Dermis blood vessel endothelial cell (primary cell): ENCODE measurements at places on chromosomes 7 and 10. TPM values are rescaled to one million over a fixed set of nuclear protein-coding genes. Genes with fewer than 3 reads are reported as not detected.
A peak's percentile ranks its signal among the peaks of the same experiment; 100 is the strongest.

Gene ZCWPW1
- 0.51 and 0.98 TPM in 2 replicates for total RNA-seq

Gene LEP
- total RNA-seq, result not detected in 2 replicates

Gene ERVW-1
- not detected in 2 replicates for total RNA-seq

Gene DYDC2
- total RNA-seq, result not detected in 2 replicates

Gene C10orf143
- 0.14 and 1.0 TPM in 2 replicates for total RNA-seq

Gene DNAJC2
- 15.9 and 18.5 TPM in 2 replicates for total RNA-seq

Gene OSBPL3
- 25.2 and 31.8 TPM in 2 replicates for total RNA-seq

Gene CCDC126
- 17.3 and 28.2 TPM in 2 replicates for total RNA-seq

Gene OPALIN
- total RNA-seq, result not detected in 2 replicates

Gene IRF5
- total RNA-seq, result 0.09 and 0.17 TPM in 2 replicates

Gene FRAT1
- 5.4 and 6.6 TPM in 2 replicates for total RNA-seq

- no peak for DNase-seq
These were observed 26.7 kb downstream of the ELMO1 start for GRCh38 chr7:37421861-37422500.

- DNase-seq, result peak; percentile 70
These were observed 179.3 kb downstream of the TFEC start for GRCh38 chr7:115851291-115851690.

DNA sequence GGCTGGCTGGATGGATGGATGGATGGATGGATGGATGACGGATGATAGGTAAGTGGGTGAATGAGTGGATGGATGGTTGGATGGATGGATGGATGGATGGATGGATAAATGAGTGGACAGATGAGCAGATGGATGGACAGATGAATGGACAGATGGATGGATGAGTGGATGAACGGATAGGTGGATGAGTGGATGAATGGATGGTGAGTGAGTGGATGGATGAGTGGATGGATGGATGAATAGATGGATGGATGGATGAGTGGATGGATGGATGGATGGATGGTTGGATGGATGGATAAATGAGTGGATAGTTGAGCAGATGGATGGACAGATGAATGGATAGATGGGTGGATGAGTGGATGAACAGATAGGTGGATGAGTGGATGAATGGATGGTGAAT lies 340.7 kb upstream of the AUTS2 start:
- no peak for DNase-seq

DNA sequence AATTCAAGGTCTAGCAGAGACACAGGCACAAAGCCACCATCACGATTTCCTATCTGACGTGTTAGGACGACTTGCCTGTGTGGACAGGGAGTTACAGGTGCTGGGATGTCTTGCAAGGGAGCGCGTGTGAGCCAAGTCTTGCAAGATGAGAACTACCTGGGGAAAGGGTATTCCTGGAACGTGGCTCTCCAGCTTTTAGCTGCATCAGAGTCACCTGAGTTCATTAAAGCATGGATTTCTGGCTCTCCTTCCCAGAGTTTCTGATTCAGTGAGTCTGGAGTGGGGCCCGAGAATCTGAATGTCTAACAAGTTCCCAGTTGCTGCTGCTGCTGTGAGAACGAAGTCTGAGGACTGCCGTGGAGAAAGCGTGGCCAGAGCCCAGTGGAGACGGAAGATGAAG lies 30.0 kb upstream of the RNF32 start:
- DNase-seq, result no peak

DNA sequence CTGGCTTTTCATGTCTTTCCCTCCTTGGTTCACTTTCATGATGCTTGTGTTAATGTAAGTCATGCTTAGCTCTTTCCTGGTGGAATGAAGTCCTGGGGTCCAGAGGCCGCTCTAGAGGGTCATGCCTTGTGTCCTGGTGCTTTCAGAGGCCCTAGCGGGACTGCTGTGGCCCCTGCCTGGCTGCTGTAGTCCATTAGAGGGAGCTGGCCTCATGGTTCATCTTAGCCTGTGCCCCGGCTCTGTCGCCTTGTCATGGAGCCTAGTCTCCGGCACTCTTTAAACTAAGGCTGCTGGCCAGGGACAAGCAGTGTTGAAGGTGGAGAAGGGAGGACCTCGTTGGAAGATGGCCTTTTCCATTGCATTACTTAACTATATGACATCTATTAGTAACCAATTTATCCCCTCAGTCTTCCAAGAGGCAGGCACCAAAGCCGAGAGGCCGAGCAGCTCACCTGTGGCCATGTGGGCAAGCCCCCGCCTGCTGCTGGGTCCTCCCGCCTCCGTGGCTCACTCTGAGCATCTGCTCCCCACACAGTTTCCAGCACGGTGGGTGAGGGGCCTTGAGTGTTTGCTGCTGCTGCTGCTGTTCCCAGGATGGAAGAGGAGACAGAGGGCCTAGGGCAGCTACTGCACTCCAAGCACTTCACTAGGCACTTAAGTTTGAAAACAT lies 5.0 kb upstream of the NDUFB2 start:
- DNase-seq, result no peak

DNA sequence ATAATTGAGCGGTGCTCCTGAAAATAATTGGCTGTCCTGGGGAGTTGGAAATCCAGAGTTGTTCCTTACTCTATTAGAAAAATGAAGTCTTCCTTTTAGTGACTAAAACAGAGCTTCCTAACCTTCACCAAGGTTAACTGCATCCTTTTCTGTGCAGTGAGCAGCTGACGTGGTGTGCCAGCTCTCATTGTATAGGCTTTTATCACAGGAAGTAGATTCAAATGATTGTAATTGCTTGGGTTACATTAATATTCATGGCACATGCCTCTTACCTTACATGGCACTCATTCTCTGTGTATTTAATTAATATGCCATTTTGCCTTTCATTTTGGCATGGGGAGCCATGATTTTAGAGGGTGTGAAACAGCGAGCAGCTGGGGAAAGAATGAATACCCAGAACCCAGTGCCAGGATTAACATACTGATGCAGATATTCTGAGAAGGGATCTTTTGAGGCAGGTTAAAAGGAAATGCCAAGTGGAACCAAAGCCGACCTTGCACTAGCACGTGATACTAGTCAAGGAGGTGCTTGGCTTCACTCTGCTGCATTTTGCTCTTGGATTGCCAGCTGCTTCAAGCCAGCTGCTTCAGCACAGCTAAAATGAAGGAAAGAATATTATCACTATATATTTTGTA lies 115.3 kb downstream of the ST7 start:
- peak; percentile 40 for DNase-seq

GRCh38 chr10:123147635-123148413 lies at the start of gene HMX2:
Gene HMX2 (plus strand): TSS chr10:123148136. CDS start chr10:123148379, 243 bp downstream.
- no peak for DNase-seq

DNA sequence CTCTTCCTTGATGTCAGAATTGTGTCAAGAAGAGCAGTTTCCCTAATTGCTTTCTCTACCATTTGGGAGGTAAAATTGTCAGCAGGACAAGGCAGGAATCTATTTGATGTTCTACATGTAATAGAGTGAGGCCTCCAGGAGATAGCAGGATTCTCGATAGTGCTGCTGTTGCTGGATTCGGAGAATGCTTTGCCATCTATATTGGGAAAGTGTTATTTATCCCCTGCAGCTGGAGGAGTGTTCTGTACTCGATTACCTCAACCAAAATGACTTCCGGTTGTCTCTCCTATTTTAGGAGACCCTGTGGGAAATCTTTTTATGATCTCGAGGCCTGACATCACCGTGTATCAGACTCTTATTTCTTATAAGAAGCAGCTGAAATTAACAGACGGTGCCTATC lies 217.1 kb downstream of the TMEM178B start:
- DNase-seq, result no peak
